ENCODE measurements at places on chromosomes 16 and 17.

- DNase-seq = no peak
Measured at GRCh38 chr17:19943026-19943425, 34.6 kb downstream of the AKAP10 start.

DNA sequence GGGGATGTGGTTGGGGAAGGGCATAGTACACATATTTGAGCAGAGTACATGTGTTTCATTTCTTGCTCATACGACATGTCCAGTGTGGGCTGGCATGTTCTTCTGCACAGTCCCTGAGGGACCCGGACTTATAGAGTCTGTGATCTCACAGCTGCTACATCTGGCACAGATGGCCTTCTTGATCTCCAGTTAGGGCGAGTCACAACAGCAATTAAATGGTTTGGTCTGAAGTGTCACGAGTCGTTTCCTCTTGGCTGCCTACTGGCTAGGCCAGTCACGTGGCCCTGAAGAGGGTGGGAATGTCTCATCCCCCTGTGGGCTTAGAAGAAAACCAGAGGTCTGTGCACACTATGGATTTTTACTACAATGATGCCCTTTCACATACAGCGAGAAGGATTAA, 443.6 kb downstream of the WWOX start:
- no peak for DNase-seq

DNA sequence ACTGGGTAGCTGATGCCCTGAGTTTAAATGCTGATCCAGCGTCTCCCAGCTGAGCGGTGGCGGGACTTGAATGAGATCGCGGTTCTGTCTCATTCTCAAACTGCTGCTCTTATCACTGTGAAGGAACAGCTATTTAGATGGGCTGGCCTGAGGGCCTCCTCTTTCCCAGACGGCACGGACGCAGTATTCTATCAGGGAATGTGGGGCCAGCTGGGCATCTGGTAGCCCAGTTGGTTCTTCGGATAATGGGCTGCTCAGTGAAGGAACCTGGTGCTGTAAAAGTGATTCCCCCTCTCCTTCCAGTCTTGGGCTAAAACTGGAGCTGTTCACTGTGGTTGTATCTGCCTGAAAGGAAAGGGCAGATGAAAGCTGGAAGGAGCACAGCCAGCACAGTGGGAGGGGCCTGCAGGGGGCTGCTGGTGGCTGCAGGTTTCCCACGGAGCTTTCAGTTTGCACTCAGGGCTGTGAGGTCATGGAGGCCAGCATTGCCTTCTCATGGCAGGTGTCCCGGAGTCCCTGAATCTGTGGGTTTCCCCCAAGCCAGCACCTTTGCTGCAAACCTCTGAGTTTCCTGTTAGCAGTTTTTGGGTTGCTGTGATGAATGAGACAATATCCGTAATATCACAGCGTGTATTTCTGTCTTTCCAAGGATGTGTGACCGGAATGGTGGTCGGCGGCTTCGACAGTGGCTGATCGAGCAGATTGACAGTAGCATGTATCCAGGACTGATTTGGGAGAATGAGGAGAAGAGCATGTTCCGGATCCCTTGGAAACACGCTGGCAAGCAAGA, 3.6 kb downstream of the IRF8 start:
- DNase-seq = peak; percentile 22

DNA sequence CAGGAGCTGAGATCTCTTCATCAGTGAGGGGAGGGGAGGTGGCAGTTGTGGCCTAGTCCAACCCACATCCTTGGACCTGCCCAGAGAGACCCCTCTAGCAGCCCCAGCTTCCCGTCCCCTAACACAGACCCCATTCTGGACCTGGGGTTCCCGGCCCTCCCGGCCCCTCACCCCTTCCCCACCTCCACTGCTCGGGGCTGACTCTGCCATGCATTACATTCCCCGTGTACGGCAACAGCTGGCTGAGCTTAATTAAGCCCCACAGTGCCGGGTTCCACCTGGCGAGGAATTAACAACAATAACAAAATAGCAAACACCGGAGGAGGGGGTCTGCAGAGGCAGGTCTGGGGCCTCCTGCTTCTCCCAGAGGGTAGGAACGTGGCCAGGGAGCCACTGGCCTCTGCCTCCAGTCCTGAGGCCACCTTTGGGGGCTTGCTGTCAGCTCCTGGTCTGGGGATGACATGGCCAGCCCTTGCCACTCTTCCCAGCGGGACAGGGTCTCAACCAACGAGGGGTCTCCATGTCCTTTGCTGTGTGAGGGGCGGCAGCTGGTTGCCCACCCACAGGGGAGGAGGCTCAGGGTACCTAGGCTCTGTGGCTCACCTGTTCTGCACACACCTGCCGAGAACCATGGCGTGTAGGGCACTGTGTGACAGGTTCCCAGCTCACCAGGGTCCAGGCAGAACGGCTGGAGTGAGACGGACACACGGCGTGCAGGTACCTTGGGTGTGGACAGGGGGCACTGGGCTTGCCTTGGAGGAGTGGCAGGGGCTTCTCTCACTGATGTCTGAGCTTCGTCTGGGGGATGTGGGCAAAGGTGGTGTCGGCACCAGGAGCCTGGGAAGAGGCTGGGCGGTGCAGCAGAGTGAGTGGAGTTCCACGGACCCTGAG, 46.9 kb upstream of the CBFA2T3 start:
- DNase-seq = peak; percentile 2

DNA sequence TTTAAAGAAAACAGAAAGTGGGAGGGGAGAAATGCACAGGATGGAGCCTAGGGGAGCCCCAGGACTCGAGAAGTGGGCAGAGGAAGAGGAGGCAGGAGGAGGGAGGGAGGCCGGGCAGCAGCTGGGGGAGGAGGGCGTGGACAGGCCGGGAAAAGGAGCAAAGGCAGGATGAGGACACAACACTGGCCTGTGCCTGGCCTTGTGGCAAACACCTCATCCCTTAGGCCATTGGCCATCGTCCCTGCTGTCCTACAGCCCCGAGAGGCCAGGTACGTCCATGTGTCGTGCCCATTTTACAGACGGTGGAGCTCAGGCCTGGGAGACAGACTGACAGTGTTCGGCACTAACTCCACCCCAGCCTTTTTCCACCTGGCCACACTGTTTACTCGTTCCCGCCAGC, 15.9 kb downstream of the JPH3 start:
- no peak for DNase-seq

DNA sequence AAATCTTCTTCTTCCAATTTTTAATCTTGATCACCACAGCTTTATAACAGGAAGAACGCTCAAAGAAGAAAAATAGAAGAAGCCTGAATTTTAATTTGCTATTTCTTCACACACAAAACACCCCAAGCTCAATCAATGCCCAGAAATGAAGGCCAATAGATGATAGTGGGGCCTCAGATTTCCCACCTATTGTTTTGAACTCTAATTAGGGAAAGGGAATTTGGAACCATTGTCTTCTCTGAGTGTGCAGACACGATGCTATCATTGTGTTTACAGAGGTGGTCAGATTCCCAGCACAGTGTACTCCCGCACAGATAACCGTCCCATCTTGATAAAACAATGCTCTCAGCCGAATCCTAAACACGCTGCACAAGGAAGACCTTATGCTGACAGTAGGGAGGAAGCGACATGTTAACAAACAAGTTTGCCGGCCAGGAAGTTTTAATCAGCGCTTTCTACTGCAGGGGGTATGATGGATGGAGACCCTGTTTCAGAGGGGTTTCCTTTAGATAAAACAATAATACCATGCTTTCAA, 684.7 kb downstream of the MAF start:
- no peak for DNase-seq

GRCh38 chr16:4675864-4676786, 17.2 kb upstream of the NUDT16L1 start:
- no peak for DNase-seq

DNA sequence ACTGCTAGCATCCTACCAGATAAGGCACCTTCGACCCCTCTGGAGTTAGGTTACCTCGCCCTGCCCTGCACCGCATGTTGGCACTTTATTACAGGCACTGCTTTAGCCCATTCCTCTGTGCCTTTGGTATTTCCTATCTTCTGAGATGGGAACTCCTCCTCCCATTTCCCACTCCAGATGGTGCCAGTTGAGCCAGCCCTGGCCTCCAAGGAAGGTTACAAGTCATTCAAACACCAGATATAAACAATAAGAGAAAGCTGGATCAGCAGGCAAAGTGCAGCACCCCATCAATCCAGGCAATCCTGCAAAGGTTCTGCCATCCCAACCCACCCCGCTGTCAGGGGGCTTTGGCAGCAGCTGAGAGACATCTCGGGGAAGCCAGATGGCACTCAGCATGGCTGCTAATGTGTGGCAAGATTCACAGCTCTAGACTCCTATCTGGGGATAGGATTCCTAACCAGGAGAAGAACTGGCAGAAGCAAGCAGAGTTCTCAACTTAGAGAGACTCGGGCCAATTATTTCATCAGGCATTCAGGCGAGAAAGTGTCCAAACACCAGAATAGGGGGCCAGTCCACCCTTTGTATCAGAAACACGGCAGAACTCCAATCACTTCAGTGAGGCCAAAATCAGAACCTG, 113.0 kb downstream of the COPRS start:
- no peak for DNase-seq

GRCh38 chr16:11142261-11142630, 113.8 kb downstream of the SOCS1 start:
- DNase-seq = no peak
